ENCODE measurements at places on chromosomes 16 and 17. TPM values are rescaled to one million over a fixed set of nuclear protein-coding genes. Genes with fewer than 3 reads are reported as not detected.

DNA sequence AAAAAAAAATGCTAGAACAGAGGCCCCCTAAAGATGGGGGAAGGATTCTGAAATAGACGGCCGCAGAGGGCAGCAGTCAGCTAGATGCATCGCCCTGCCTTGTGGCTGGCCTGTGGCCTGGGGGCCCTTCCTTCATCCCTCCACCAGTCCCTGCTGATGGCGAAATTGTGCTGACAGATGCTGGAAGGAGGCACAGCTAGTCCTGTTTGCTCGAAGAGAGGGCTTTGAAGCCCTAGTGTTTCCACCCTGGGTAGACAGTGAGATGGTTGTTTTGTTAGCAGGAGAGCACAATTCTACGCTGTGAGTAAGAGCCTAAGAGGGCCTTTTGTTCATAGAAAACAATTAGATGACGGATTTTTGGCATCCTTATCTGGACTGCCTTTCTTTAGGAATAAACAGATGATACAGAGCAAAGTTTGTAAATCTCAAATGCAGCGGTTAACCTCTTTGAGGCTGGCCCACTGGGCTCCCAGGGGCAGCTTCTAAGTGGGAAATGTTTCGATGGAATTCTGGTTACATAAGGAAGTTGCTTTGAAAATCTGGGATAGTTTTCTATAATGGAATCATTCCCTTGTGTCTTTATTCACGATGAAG, 23.0 kb downstream of the VPS35L start:
- peak overlapping the region; percentile 58 for H3K27ac ChIP-seq
- H3K4me1 ChIP-seq, result peaks cover 14% of the 10 kb centered on the region
- no peaks in the 10 kb centered on the region for H3K27me3 ChIP-seq
- peak; percentile 8 for DNase-seq
- H3K4me3 ChIP-seq, result no peak overlapping the region

Gene PHOSPHO1
- not detected for total RNA-seq

Gene AP1G1
- 98.6 TPM for total RNA-seq

Gene C16orf89
- total RNA-seq, result not detected

GRCh38 chr16:67249178-67250044, 632 bp downstream of the SLC9A5 start:
- H3K4me1 ChIP-seq, result peaks cover 34% of the 10 kb centered on the region
- H3K27me3 ChIP-seq, result peaks cover 38% of the 10 kb centered on the region
- H3K36me3 ChIP-seq, result no peaks in the 10 kb centered on the region
- H3K4me3 ChIP-seq, result peak overlapping the region; percentile 90

Gene OTOA
- 0.34 TPM for total RNA-seq

Gene ZG16
- not detected for total RNA-seq

Gene ALOX12
- total RNA-seq, result 0.16 TPM

GRCh38 chr17:379531-380465, 27.2 kb upstream of the RPH3AL start:
- no peaks in the 10 kb centered on the region for H3K36me3 ChIP-seq
- DNase-seq, result no peak
- peaks cover 46% of the 10 kb centered on the region for H3K27me3 ChIP-seq
- H3K27ac ChIP-seq, result no peak overlapping the region
- H3K4me3 ChIP-seq, result no peak overlapping the region

Gene TERB1
- total RNA-seq, result 0.25 TPM

Gene TTLL6
- 0.65 TPM for total RNA-seq

DNA sequence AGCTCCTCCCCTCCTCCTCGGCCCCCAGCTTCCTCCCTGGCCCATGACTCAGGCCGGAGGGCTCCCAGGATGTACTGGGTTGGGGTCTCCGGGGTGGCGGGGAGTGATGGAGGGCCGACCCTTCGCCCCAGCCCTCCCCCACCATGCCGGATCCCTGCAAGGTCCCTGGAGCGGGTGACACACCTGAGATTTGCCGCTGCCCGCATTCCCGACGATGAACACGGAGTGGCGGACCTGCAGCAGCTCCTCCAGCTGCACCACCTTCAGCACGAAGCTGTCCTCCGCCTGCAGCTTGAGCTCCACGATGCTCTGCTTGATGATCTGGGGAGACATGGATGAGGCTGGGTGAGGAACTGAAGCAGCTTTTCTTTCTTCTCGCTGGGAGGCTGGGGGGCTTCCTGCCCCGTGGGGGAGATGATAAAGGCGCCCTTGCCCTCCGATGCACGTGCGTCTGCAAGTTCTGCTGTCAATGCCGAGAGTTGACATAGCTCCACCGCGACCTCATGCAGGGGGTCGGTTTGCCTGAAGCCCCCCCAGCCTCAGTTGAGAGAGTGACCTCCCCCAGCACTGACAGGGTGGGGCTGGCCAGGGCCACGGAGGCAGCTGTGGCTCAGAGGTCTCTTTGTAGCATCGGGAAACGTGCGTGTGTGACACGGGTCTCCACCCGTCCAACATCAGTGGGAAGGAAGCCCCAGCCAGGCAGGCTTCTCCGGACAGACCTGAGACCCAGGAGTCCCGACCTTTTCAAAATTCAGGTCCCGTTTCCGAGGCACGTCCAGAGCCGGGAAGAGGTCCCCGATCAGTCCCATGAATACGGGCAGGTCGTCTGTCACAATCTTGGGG, 83.1 kb downstream of the DNAH17 start:
- peak overlapping the region; percentile 35 for H3K27ac ChIP-seq
- no peaks in the 10 kb centered on the region for H3K36me3 ChIP-seq
- no peak for DNase-seq
- H3K27me3 ChIP-seq, result peaks cover 3% of the 10 kb centered on the region
- H3K4me1 ChIP-seq, result peaks cover 6% of the 10 kb centered on the region
- no peak overlapping the region for H3K4me3 ChIP-seq

DNA sequence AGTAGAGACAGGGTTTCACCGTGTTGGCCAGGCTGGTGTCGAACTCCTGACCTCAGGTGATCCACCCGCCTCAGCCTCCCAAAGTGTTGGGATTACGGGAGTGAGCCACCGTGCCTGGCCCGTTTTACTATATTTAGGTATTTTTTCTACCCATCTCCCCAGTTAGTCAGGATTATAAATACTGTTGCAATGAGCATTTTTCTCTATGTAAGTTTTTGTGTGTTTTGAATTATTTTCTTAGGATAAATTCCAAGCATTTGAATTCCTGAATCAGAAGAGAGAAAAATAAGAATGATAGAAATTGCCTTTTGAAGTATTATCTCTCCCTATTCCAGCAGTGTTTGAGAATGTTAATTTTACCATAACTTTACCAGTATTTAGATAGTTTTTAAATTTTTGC, 36.6 kb downstream of the KIAA0513 start:
- H3K36me3 ChIP-seq, result no peaks in the 10 kb centered on the region
- peaks cover 28% of the 10 kb centered on the region for H3K4me1 ChIP-seq

Gene LPO
- total RNA-seq, result not detected

GRCh38 chr17:42857389-42857788, 6.4 kb downstream of the AOC3 start:
- H3K27me3 ChIP-seq, result no peaks in the 10 kb centered on the region
- DNase-seq, result no peak
- peaks cover 8% of the 10 kb centered on the region for H3K4me1 ChIP-seq
- no peak overlapping the region for H3K4me3 ChIP-seq
- H3K36me3 ChIP-seq, result no peaks in the 10 kb centered on the region

DNA sequence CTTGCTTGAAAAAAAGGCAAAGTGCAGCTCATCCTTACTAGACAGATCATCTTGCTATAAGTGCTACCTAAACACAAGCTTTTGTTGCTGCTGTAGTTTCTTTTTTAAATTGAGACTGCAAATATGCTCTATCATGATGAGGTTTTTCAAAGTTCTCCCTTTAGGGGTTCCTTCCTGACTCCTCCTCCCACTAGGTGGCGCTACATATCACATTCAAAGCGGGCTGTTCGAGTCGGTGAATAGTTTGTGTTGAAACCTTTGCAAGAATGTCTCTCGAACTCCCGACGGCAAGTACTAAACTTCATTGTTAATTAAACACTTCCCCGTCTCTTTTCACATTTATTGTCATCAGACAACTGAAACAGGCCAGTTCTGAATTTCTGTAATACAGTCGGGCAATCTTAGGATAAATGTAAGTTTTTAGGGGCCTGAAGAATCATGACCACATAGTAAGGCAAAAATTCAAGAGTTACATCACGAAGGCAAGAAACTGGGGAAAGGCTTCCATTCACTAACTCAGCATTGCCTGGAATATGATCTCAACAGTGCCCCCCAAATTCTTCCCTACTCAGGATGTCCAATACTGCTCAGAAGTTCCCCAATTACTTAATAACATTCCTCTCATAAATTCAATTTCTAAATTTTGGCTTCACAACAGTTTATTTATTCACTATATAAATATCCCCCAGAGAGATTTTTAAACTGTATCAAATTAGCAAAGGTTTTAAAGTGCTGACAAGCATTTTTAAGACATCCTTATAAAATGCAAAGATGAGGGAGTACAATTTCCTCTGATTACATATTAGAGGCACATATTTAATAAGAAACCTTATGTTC, 6.7 kb downstream of the HS3ST3A1 start:
- peaks cover 81% of the 10 kb centered on the region for H3K4me1 ChIP-seq
- peaks cover 2% of the 10 kb centered on the region for H3K36me3 ChIP-seq
- H3K27me3 ChIP-seq, result no peaks in the 10 kb centered on the region
- peak overlapping the region; percentile 75 for H3K4me3 ChIP-seq

GRCh38 chr17:57946798-57947358, 8.3 kb downstream of the CUEDC1 start:
- H3K27ac ChIP-seq, result peak overlapping the region; percentile 30
- no peak for DNase-seq
- H3K27me3 ChIP-seq, result no peaks in the 10 kb centered on the region
- peak overlapping the region; percentile 24 for H3K4me3 ChIP-seq
